ENCODE measurements at places on chromosomes 1 and 21. TPM values are rescaled to one million over a fixed set of nuclear protein-coding genes. Genes with fewer than 3 reads are reported as not detected.

GRCh38 chr1:75438355-75438754 lies 172.6 kb downstream of the SLC44A5 start:
- no peak for DNase-seq

GRCh38 chr1:69271587-69272125 lies 296.1 kb upstream of the LRRC7 start:
- no peak for DNase-seq

The HLX gene
- 2.6 TPM for total RNA-seq

The GRIK3 gene
- 1.5 TPM for total RNA-seq

The C1QC gene
- 200 TPM for total RNA-seq

DNA sequence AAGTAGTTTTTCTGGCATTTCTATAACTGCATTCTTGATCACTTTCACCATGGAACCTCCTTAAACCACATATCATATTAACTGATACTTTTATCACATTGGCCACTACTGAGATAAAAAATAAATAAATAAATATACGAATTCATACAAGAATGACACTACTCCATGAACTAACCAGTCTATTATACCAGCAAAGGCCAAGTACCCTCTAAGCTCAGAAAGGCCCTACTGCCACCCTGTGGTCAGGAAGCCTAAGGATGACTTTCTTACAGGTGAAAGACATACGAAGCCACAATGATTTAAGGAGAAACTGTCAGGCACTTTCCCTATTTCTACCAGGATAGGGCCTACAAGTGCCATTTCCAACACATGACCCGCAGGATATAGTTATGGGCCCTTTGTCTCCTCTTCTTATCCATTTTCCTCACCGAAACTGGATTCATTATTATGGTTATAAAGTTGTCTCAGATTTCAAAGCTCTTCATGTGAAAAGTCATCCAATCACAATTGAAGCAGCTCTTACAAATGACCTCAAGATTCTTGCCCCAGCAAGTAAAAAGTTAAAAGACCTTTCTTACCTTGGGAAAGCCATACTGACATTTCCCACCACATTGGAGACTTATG lies 23.9 kb downstream of the DNAJC8 start:
- DNase-seq = peak; percentile 53

DNA sequence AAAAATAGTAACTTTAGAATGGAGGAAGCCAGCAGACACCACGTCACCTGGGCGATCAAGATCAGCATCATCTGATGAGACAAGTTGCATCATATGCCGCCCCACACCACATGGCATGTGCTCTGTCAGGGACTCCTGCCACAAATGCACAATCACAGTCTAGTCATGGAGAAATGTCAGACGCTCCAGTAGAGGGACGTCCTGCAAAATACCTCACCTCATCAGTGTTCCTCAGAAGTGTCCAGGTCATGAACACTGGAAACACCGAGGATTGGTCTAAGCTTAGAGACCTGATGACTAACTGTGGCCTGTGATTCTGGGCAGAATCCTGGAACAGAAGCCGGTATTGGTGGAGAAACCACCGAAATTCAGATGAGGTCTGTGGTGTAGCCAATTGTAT lies 14.3 kb downstream of the ADARB1 start:
- no peak for DNase-seq

The CCDC27 gene
- not detected for total RNA-seq

DNA sequence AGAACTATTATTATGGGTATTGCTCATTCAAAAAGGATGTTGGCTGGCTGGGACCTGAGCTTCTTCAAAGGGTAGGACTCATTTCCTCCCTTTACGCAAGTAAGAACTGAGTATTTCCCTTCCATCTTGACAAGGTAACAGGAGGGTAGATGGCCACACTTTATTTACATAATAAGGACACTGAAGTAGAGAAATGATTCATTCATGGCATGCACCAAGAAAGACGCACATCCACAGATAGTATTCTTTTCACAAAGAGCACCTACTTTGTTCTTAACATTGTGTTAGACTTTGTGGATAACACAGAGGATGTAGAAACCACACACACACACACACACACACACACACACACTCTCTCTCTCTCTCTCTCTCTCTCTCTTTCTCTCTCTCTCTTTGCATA lies 82.9 kb downstream of the FAM78B start:
- DNase-seq = no peak

The UBL4B gene
- not detected for total RNA-seq

GRCh38 chr1:24089027-24089742 lies 22.8 kb downstream of the MYOM3 start:
- DNase-seq = no peak

The SLC22A15 gene
- 2.4 TPM for total RNA-seq

DNA sequence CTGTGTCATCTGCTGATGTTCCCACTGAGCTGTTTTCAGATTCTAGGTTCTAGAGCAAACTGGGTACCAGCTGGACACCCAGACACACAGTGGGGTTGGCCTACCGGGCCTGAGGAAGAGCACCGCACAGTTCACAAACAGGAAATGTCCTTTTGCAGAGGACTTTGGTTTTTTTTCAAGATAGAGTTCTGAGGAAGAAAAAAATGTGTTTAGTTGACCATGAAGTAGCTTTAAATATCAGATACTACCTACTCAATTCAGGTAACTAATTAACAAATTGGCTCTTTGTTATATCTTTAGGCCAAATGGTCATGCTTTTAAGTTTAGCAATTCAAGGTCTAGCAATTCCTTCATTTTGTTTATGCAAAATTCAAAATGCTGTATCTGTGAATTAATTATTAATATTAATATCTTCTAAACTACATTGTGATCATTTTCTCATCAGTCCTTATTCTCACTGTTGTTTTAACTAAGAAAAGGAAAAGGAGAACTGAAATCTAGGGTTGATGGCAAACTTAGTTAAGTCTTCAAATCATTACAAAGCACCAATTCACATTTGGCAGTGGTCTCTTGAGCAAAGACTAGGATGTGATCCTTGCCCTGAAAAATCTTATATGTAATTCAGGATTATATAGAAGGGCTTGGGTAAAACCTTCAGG lies 17.2 kb upstream of the NCF2 start:
- DNase-seq = no peak

- DNase-seq = no peak
These were observed 20.6 kb upstream of the LRRN2 start for GRCh38 chr1:204705888-204706837.

The KDF1 gene
- total RNA-seq = 10.1 TPM

DNA sequence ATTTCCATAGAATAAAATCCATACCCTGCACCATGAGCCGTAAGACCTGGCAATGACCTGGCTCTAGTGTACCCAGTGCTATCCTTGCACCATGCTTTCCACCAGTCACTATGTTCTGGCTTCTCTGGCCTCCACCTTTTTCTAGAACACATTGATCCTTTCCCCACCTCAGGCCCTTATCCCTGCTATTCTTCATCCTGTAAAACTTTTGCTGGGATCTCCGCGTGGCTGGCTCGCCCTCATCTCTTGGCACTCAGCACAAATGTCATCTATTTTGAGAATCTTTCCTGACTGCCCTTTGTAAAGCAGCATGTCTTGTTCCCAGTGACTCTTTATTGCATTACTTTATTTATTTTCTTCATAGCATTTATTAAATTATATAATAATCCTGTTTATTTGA lies 169.8 kb upstream of the B3GALT2 start:
- no peak for DNase-seq

GRCh38 chr1:181482001-181482430 lies 1.3 kb upstream of the CACNA1E start:
- DNase-seq = no peak

DNA sequence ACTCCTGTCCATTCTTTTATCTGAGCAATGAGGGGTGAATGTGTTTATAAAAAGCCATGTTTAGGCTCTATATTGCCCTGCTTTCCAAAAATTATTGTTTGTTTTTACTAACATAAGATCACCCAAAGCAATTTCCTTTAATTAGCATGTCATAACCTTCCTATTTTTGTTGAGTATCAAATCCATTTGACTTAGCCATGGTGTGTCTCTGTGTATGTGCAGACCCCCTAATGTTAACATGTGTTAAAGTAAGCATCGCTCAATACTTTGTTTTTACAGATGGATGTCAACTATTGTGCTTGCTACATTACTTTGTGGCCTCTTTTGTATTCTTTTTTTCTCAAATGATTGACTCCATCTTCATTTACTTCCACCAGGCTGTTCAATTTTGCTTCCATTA lies 585.4 kb downstream of the USP25 start:
- DNase-seq = no peak

GRCh38 chr1:164805399-164805798 lies 246.4 kb downstream of the PBX1 start:
- no peak for DNase-seq

GRCh38 chr1:107626073-107626796 lies 338.7 kb downstream of the VAV3 start:
- no peak for DNase-seq

- no peak for DNase-seq
These were observed 6.8 kb upstream of the KIF17 start for GRCh38 chr1:20724364-20725188.

The NBPF3 gene
- total RNA-seq = 7.9 TPM

- DNase-seq = no peak
These were observed 6.0 kb downstream of the CDK18 start for GRCh38 chr1:205510308-205510950.

- no peak for DNase-seq
These were observed 92.7 kb downstream of the RGS2 start for GRCh38 chr1:192901500-192901899.

DNA sequence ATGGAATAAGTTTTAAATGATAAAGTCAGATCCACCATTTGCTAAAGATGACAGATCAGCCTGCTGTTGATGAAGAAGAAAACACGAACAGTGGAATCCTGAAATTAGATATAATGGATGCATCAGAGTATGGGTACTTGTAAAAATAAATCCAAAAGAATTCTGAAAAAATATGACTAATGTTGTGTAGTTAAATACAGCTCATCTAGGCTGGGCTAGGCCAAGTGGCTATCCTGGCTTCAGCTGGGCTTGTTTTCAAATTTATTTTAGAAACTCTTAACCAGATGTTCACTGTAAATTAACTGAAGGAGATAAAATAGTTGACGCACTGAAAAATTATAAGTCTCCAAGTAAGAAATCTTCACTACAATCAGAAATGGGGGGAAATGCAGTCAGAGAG lies 7.4 kb upstream of the RGS2 start:
- no peak for DNase-seq

DNA sequence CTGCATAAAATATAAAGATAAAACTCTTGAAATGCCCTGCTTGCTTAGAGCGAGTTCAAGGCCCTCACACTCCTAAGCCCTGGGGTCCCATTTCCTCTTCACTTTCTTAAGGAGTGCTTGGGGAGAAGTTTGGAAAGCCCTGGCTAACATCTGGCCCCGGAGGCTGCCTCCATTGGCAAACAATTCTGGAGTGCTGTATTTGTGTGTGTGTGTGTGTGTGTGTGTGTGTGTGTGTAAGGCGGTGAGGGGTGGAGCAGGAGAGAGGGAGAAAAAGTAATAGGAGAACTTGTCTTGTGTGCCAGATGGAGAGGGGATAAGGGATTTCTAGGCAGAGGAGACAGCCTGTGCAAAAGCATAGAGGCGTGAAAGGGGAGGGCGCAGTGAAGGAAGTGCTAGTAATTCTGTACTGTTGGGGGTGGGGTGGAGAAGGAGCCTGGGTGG lies 578 bp upstream of the TRIM62 start:
- DNase-seq = no peak

DNA sequence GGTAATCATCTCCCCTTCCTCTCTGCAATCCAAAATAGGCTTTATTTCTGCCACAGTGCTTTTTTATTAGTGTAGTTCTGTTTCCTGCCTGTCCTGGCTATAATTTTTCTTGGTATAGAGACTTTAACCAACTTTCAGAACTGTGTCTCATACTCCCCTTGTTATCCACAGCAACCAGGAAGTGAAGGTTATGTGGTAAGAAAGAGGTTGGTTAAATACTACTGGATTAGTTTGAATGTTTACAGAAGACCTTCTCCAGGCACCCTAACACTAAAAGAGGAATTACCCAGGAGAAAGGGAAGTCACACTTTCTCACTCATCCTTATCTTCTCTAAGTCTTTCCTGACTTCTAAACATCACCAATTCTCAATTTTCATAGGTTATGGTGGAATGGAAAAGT lies 17.8 kb upstream of the TNFSF4 start:
- DNase-seq = no peak

GRCh38 chr1:247296599-247297180 lies 35.0 kb downstream of the ZNF496 start:
- DNase-seq = no peak

DNA sequence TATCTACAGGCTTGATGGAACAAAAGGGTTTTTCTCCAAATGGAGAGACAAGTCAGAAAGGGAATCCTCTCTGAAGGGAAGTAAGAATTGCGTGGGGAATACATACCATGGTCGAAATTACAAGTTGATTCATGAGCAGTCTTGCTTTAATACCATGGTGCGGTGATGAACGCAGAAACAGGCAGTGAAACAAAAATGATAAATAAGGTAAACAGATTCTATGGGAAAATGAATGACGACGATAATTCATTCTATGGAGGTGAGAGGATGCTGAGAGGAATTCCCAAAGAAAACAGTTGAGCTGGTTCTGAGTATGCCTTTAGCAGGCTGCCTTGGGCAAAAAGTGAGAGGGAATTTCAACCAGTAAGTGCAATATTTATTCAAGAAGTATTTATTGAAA lies 209.4 kb upstream of the RUNX1 start:
- DNase-seq = no peak

- DNase-seq = peak; percentile 46
These were observed 2.8 kb downstream of the AIRE start for GRCh38 chr21:44288251-44289110.

DNA sequence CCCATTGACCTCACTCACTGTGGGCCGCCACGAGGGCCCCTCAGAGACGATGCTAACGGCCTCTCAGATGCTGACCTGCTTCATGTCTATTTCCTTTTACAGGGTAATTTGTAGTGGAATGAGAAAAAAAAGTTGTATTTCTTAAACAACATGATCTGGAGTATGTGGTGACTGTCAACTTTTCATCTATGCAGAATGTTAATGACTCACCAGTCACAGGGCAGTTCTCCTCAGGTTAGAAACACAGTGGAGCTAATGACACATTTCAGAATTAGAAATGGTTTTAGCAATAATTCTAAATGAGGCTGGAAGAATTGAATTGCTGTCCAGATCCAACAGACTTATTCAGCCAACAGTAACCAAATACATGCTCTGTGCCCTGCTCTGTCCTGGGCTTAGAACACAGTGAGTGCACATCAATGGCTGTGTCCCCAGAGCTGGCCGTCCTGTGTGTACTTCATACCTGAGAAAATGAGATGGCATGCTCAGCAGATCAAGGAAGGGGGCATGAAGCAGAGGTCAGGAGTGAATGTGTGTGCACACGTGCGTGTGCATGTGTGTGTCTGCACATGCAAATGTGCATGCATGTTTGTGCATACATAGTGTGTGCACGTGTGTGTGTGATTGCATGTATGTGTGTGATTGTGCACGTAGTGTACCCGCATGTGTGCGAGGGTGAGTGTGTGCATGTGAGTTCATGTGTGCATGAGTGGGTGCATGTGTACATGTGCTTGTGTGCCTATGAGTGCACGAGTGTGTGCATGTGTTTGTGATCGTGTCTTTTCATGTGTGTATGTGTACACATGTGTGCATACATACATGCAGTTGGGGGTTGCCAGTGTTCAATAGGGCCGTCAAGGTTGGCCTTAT lies 145.3 kb downstream of the PCBP3 start:
- DNase-seq = no peak

GRCh38 chr1:52674497-52675384 lies 23.4 kb downstream of the COA7 start:
- no peak for DNase-seq

- no peak for DNase-seq
These were observed 262.8 kb upstream of the USP24 start for GRCh38 chr1:55477953-55478352.

- no peak for DNase-seq
These were observed 90.7 kb upstream of the ETS2 start for GRCh38 chr21:38714999-38715398.

- no peak for DNase-seq
These were observed 7.5 kb upstream of the PTPN7 start for GRCh38 chr1:202167708-202168415.

The DAB1 gene
- total RNA-seq = 2.0 TPM

The KCNN3 gene
- 1.5 TPM for total RNA-seq
